Body of pancreas (tissue), 4 donors: ENCODE measurements at places on chromosomes 3 and 15. TPM values are rescaled to one million over a fixed set of nuclear protein-coding genes. Genes with fewer than 3 reads are reported as not detected.

REC114 gene
- total RNA-seq = not detected

GRCh38 chr3:50486219-50486888 lies 17.1 kb downstream of the CACNA2D2 start:
- H3K4me3 ChIP-seq = no peak overlapping the region
- no peaks in the 10 kb centered on the region for H3K4me1 ChIP-seq
- DNase-seq = no peak
- H3K36me3 ChIP-seq = no peaks in the 10 kb centered on the region
- no peak overlapping the region for H3K27ac ChIP-seq
- H3K27me3 ChIP-seq = no peaks in the 10 kb centered on the region

GRCh38 chr3:47009225-47010110 lies 30.0 kb downstream of the NBEAL2 start:
- peaks cover 19% of the 10 kb centered on the region for H3K4me1 ChIP-seq
- peaks cover 4% of the 10 kb centered on the region for H3K36me3 ChIP-seq
- H3K27ac ChIP-seq = peak overlapping the region; percentile 74
- no peaks in the 10 kb centered on the region for H3K27me3 ChIP-seq
- DNase-seq = peak; percentile 88

APOD gene
- total RNA-seq = 343 TPM

EAF2 gene
- total RNA-seq = 16.8 TPM
